Glutamatergic neuron (in vitro differentiated cells): ENCODE measurements at places on chromosomes 2 and 18. TPM values are rescaled to one million over a fixed set of nuclear protein-coding genes. Genes with fewer than 3 reads are reported as not detected.

The KLHL30 gene
- total RNA-seq, result 3.5 TPM

The MDH1B gene
- 0.98 TPM for total RNA-seq

The PTH2R gene
- total RNA-seq, result not detected

The CHCHD5 gene
- total RNA-seq, result 24.4 TPM

The SCG2 gene
- total RNA-seq, result 38.7 TPM

The GNLY gene
- not detected for total RNA-seq

The PROC gene
- total RNA-seq, result not detected

The NFATC1 gene
- 5.3 TPM for total RNA-seq

The ANKRD44 gene
- 12.0 TPM for total RNA-seq

The CEBPZ gene
- 41.1 TPM for total RNA-seq

The LMAN2L gene
- total RNA-seq, result 14.0 TPM

The CYTIP gene
- not detected for total RNA-seq

The KYNU gene
- not detected for total RNA-seq

The SP9 gene
- not detected for total RNA-seq

The PDE11A gene
- total RNA-seq, result 0.27 TPM
